ENCODE measurements at places on chromosomes 16 and 17. TPM values are rescaled to one million over a fixed set of nuclear protein-coding genes. Genes with fewer than 3 reads are reported as not detected.

The RHBDF2 gene
- total RNA-seq, result 26.6 TPM

The CYTH1 gene
- 91.4 TPM for total RNA-seq

GRCh38 chr16:4200000-4200780 is 41.7 kb downstream of the SRL start:
- peak; percentile 70 for DNase-seq

DNA sequence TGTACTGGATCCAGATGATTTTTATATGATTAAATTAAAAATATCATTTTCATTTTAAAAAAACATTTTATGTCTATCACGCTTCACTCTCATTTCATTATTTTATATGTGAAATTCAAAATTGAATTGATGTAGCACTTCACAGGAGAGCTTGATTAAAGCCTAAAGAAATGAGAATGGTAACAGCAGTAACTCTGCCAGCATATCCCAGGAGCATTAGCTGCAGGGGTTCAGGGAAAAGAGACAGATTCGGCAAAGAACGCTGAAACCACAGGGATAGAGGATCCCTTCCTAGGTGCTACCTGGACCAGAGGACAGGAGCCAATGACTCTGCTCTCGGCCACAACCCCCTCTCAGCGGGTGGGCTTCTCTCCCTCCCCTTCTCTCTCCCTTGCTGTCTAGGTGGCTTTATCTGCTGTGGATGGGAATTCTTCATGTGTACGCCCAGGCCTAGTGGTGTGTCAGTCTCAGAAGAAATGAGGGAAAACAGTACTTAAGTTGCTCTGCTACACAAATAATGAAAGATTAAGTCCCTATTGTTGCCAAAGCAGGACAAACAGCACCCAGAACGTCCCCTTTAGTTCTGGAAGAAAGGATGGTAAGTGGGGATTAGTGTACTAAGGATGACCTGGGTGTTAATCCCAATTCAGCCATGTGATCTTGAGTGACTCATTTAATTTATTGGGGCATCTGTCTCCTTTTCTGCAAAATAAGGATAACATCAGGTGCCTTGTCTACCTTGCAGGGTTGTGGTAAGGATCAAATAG is 123.3 kb downstream of the CDK5R1 start:
- DNase-seq, result no peak

The CTRB2 gene
- not detected for total RNA-seq

The WSCD1 gene
- 9.2 TPM for total RNA-seq

The TM4SF5 gene
- total RNA-seq, result not detected

The SLC16A6 gene
- 3.8 TPM for total RNA-seq

GRCh38 chr16:22962905-22963304 is 148.9 kb downstream of the HS3ST2 start:
- no peak for DNase-seq

DNA sequence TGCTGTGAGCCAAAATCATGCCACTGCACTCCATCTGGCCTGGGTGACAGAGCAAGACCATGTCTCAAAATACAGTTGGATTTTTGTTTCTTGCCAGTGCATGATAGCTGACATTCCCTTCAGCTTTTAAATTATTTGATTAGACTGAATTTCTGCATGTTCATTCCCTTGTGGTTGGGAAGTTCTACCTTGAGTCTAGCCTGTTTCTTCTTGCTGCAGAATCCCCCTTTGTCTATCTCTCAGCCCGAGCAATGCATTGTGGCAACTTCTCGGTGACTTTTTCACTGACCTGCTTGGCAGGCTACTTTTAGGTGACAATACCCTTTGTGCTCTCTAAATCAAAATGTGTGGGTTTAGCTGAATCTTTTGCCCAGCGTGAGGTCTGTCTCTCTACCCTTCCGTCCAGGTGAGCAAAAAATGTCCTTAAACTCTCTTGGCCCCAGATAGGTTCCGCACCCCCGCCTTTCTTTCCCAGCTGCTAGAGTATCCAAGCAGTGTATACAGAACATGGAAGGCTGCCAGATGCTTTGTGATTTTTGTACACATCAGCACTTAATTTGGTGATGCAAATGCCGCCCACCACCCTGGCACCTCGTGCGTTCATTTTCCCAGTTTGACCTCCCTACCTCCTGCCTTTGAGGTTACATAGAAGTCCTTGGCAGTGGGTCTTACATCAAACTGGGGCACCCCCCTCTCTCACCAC is 130.2 kb downstream of the ABCC6 start:
- no peak for DNase-seq

GRCh38 chr16:50153596-50154419 is 702 bp downstream of the TENT4B start:
- DNase-seq, result peak; percentile 28

GRCh38 chr16:48432136-48432535 is 46.9 kb upstream of the SIAH1 start:
- no peak for DNase-seq

- no peak for DNase-seq
Measured at GRCh38 chr16:31186176-31186575, 6.2 kb downstream of the FUS start.

- peak; percentile 76 for DNase-seq
Measured at GRCh38 chr17:9928601-9929333, 23.7 kb upstream of the RCVRN start.

DNA sequence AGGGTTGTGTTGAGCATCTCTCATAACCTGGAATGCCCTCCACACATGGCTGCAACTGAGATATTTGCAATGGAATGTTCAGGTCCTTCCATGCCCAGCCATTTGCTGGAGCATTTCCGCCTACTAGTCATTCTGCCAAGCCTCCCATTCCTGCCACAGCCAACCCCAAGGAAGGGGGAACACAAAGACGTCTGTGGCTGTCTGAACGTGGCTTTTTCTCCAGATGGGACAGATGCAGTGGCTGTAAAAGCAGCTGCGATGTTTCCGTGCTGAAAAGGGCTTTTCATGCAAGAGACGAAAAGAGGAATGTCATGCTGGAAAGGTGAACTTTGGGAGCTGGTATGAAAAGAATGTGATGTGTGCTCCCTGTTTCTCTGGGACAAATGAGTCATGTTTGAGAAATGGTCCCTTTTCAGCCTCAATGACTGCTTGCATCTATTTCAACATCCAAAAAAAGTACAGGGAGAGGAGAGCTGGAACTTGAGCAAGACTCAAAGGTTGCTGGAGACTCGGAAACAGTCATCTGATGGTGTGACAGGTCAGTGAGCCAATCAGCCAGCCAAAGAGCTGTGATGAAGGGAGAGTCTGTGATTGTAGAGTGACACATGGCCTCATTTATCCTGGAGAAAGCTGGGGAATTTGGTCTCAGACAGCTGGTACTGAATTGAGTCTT is 208.9 kb downstream of the SHISA9 start:
- DNase-seq, result no peak

- DNase-seq, result no peak
Measured at GRCh38 chr16:14539631-14540030, 90.4 kb downstream of the PARN start.

The NME2 gene
- total RNA-seq, result 488 TPM

The ZNF423 gene
- total RNA-seq, result 2.0 TPM

The HSD17B1 gene
- under 0.01 TPM for total RNA-seq

GRCh38 chr16:79336437-79337229 is 263.9 kb downstream of the MAF start:
- no peak for DNase-seq

DNA sequence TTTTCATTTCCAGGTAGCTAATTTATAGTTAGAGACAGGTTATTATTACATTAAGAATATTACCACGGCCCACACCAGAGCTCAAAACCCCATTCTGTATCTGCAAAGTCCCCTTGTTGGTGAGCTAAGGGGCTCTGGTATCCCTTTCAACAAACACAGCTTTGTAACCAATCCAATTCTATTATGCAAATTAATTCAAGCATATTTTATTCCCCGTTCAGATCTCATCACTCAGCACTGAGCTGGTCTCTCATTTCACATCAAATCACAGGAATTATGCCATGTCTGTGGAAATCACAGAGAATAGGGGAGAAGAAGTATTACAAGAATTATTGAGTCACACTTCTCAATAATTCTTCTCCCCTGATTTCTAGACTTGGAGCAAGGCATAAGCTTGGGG is 111.7 kb downstream of the CDH11 start:
- no peak for DNase-seq

- DNase-seq, result peak; percentile 42
Measured at GRCh38 chr17:81517339-81518112, 4.9 kb upstream of the ACTG1 start.

DNA sequence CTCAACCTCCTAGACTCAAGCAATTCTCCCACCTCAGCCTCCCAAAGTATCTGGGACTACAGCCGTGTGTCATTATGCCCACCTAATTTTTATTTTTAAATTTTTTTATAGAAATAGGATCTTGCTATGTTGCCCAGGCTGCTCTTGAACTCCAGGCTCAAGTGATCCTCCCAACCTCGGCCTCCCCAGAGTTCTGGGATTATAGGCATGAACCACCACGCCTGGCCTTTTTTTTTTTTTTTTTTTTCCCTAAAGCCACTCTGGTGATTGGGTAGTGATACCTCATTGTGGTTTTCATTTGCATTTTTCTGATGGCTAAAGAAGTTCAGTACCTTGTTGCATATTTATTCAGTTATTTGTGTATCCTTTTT is 1.2 kb upstream of the CDR2L start:
- no peak for DNase-seq
